ENCODE measurements at places on chromosomes 5 and 9.

GRCh38 chr9:129355631-129356030 lies 177.6 kb upstream of the IER5L start:
- DNase-seq, result no peak

GRCh38 chr5:172858511-172858989 lies 24.5 kb downstream of the ERGIC1 start:
- DNase-seq, result peak; percentile 62

DNA sequence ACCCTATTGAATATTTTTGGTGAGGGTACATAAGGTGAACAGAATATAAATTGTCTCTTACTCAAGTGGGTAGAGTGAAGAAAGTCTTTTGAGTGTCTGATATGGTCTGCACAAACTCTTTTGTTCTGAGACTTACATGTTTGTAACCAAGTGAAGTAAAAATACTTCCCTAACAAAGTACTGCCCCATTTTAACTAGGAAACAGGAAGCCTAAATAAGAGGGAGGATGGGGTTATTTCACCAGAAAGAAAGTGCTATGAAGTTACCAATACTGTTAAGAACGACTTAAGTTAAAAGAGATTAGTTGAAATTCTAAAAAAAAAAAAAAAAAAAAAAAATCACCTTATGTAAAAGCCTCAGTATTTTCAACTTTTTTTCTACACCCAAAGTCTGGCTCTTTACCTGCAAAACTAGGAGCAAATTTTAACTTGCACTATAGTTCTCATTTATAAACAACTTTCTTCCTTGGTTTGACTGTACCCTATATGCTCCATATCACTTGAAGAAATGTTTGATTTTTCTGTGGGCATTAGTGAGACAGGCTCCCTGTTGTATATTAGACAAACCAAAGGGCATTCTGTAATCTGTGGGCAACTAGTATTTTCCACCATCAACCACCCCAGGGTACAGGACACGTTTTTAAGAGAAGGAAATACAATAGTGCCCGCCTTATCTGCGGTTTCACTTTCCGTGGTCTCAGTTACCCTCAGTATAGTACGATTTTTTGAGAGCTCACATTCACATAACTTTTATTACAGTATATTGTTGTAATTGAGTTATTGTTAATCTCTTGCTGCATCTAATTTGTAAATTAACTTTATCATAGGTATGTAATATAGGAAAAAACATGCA lies 127.7 kb downstream of the NR3C1 start:
- no peak for DNase-seq

GRCh38 chr5:143222287-143223231 lies 180.9 kb downstream of the NR3C1 start:
- DNase-seq, result no peak

DNA sequence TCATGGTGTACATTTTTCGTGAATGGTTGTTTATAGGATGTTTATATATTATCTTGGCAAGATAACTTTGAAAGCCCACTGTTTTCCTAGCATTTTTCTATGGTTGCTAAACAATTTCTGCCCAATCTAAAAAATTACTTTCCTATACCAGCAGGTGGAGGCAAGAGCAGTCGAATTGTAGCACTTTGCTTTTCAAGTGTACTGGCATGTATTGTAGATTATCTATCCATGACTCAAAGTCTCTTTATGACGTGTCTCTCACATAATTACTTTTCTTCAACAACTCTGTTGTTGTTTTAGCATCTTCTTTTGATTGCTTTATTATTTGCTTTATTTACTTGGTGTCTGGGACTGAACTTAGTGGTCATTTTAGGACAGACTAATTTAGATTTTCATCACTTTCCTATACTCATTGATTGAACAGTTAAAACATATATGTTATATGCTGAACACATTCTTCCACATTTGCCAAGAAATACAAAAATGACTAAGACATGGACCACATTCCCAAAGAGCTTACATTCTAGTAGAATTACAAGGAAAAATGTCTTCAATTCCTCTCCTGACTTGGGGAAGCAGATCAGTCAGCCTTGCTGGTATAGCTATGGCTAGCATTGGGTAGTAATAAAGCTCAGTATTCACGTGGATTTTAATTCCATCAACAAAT lies 20.7 kb downstream of the NLN start:
- DNase-seq, result peak; percentile 76

- no peak for DNase-seq
Measured at GRCh38 chr9:2837915-2838314, 6.0 kb downstream of the PUM3 start.
